ENCODE measurements at places on chromosomes 1 and 21. TPM values are rescaled to one million over a fixed set of nuclear protein-coding genes. Genes with fewer than 3 reads are reported as not detected.

- H3K27me3 ChIP-seq = peaks cover 3% of the 10 kb centered on the region
- H3K4me1 ChIP-seq = peaks cover 9% of the 10 kb centered on the region
- no peaks in the 10 kb centered on the region for H3K36me3 ChIP-seq
- no peak overlapping the region for H3K27ac ChIP-seq
- no peak for DNase-seq
Measured at GRCh38 chr1:199242147-199242546, 603.3 kb downstream of the PTPRC start.

DNA sequence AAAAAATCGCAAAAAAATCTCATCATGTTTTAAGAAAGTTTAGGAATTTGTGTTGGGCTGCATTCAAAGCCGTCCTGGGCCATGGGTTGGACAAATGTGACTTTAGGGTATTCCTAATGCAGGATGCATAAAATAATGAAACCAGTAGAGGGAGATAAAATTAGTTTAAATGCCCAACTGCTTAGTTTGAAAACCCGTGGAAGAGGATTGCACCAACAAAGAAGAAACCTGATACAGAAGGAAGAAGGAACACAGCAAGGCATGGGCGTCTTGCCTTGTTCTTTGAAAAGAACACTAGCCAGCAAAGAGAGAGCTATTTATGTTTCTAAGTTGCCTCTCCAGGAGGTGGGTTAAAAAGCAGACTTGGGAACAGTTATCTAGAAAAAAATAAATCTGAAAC is 37.9 kb downstream of the WDR3 start:
- DNase-seq = no peak
- H3K27ac ChIP-seq = no peak overlapping the region
- no peaks in the 10 kb centered on the region for H3K36me3 ChIP-seq
- H3K4me1 ChIP-seq = no peaks in the 10 kb centered on the region
- H3K27me3 ChIP-seq = no peaks in the 10 kb centered on the region

GRCh38 chr1:179599623-179600249 is 8.1 kb downstream of the TDRD5 start:
- H3K27me3 ChIP-seq = peaks cover 13% of the 10 kb centered on the region
- DNase-seq = no peak
- H3K36me3 ChIP-seq = no peaks in the 10 kb centered on the region

SPRR4 gene
- not detected for total RNA-seq

SLC25A34 gene
- 1.9 TPM for total RNA-seq

- H3K27ac ChIP-seq = no peak overlapping the region
- no peak overlapping the region for H3K4me3 ChIP-seq
Measured at GRCh38 chr1:13818926-13819325, 118.9 kb downstream of the PRDM2 start.

DNA sequence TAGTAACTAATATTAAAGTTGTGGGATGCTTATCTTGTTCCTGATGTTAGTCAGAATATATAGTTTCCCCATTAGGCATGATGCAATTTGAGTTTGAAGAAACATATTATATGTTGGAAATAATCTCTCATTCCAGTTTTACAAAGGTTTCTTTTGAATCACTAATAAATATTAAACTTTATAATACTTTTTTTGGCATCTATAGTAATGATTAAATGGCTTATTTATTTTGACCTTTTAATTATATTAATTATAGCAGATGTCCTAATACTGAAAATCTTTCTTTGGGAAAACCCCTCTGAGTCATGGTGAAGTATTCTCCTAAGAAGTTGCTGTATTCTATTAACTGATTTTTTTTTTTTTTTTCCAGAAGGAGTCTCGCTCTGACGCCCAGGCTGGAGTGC is 28.5 kb upstream of the PTGS2 start:
- H3K4me1 ChIP-seq = no peaks in the 10 kb centered on the region
- H3K27ac ChIP-seq = no peak overlapping the region
- H3K36me3 ChIP-seq = no peaks in the 10 kb centered on the region
- peaks cover 2% of the 10 kb centered on the region for H3K27me3 ChIP-seq
- DNase-seq = no peak
- no peak overlapping the region for H3K4me3 ChIP-seq

DNA sequence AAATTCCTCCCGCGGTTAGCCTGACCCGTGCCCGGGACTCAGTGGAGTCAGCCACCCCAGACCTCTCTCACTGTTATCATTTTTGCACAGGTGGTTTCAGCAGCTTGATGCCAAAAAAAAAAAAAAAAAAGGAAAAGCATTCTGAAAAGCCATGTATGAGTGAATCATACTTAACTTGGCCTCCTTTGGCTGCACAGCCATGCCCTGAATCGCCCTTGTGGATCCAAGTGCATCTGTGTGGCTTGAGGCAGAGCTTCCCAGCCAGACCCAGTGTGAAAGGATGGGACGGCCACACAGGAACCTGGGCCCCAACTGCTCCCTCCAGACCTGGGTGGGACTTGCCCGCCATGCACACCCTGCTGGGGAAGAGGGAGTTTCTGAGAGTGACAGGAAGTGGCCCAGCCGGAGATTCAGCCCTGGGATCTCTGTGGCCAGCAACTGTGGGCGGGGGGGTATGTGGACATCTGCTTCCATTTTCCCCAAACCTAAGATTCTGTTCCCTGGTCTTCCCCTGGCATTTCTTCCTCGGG is 8.6 kb downstream of the YBEY start:
- peaks cover 32% of the 10 kb centered on the region for H3K36me3 ChIP-seq
- H3K4me3 ChIP-seq = no peak overlapping the region
- peaks cover 36% of the 10 kb centered on the region for H3K4me1 ChIP-seq
- H3K27me3 ChIP-seq = no peaks in the 10 kb centered on the region
- no peak for DNase-seq

MXRA8 gene
- total RNA-seq = 0.23 TPM

DNA sequence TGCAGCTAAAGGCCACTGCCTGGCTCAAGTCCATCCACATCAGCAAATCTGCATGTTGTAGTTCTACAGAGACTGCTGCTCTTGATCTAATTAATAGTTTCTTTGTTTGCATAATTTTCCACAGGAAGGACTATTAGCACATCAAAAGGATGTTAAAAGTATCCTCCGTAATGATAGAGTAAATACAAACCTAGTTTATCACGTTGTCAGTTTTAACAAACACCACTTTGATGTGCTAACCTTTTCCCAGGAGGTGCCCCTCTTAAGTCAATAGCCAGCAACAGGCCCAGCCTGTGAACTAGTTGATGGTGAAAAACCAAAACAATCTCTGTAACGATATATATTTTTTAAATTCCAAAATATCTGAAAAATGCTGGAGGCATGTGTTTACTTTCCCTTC is 64.2 kb upstream of the SLC22A15 start:
- H3K27me3 ChIP-seq = peaks cover 2% of the 10 kb centered on the region
- H3K27ac ChIP-seq = no peak overlapping the region
- no peaks in the 10 kb centered on the region for H3K36me3 ChIP-seq
- DNase-seq = no peak
- H3K4me1 ChIP-seq = no peaks in the 10 kb centered on the region

CLDN8 gene
- total RNA-seq = not detected

GRCh38 chr1:33443080-33443704 is 12.3 kb upstream of the PHC2 start:
- H3K27ac ChIP-seq = no peak overlapping the region
- H3K4me1 ChIP-seq = peaks cover 40% of the 10 kb centered on the region
- DNase-seq = no peak
- no peaks in the 10 kb centered on the region for H3K36me3 ChIP-seq

DNA sequence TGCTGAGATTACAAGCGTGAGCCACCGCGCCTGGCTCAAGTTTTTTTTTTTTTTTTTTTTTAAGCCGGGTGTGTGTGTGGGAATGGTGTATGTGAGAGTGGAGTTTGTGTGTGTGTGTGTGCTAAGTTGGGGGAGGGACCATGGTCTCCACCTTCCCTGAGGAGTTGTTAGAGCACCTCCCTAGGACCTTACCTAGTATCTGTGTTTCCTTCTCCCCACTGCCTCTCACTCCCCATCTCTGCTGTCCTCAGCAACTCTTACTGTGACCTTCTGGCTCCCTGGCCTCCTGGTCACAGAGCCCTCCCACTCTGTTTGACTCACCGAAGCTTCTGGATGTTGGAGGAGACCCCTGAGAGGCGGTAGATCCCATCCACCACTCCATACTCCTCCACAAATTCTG is 10.4 kb downstream of the ARHGAP30 start:
- no peak overlapping the region for H3K27ac ChIP-seq
- H3K27me3 ChIP-seq = no peaks in the 10 kb centered on the region
- no peak for DNase-seq
- H3K4me1 ChIP-seq = peaks cover 54% of the 10 kb centered on the region
- no peak overlapping the region for H3K4me3 ChIP-seq

ZNF683 gene
- not detected for total RNA-seq

DNA sequence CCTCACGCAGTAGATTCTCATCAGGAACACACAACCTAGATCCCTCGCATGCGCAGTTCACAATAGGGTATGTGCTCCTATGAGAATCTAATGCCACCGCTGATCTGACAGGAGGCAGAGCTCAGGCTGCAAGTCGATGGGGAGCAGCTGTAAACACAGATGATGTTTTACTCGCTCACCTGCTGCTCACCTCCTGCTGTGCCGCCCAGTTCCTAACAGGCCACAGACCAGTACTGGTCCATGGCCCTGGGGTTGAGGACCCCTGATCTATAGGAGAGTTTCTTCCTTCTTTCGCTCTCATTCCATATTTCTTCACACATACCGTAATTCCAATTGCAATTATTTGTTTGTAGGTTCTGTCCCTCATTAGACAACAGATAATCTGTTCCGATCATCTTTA is 103.4 kb downstream of the CLEC20A start:
- no peak overlapping the region for H3K27ac ChIP-seq
- H3K4me3 ChIP-seq = no peak overlapping the region
- DNase-seq = no peak
- H3K4me1 ChIP-seq = no peaks in the 10 kb centered on the region

ALX3 gene
- not detected for total RNA-seq

NBPF14 gene
- total RNA-seq = 23.6 TPM

FCRL6 gene
- not detected for total RNA-seq

DNA sequence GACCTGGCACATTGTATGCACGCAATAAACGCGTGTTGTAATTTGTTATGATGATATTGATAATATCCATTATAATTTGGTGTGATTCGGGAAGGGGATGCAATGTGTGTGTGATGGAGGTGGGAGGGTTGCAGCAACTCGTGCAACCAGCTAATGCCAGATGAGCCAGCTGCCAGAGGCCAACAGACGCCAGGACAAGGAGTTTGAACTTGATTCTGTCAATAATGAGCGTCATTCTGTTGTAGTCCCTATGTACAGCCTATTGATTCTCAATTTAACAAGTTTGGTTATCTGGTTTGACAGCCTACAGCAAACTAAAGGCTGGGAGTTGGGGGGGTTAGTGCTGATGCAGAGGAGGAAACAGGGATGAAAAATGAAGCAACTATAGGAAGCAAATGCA is 35.5 kb downstream of the TIAM1 start:
- H3K36me3 ChIP-seq = peaks cover 20% of the 10 kb centered on the region
- no peaks in the 10 kb centered on the region for H3K27me3 ChIP-seq
- no peaks in the 10 kb centered on the region for H3K4me1 ChIP-seq
- no peak for DNase-seq
- no peak overlapping the region for H3K4me3 ChIP-seq

GUCA2A gene
- total RNA-seq = not detected

DNA sequence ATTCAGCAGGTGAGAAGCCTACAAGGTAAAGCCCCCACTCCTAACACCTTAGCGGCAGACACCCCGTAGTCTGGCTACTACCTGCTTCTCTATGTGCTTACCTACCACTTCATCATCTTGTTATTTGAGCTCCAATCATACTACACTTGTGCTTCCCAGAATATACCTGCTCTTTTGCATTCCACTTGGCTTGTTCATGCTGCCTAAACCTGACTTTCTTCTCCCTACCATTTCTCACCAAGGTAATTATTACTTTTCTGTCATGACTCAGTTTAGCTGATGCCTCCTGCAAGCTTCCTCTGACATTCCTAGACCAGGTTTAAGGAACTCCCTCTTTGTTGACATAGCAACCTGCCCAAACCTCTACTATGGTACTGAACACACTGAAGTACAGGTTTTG is 495.6 kb upstream of the C1orf87 start:
- H3K4me3 ChIP-seq = no peak overlapping the region
- no peak for DNase-seq
- H3K27me3 ChIP-seq = no peaks in the 10 kb centered on the region
- H3K36me3 ChIP-seq = no peaks in the 10 kb centered on the region

C8A gene
- not detected for total RNA-seq

- H3K27me3 ChIP-seq = no peaks in the 10 kb centered on the region
- H3K4me1 ChIP-seq = peaks cover 25% of the 10 kb centered on the region
- H3K36me3 ChIP-seq = peaks cover 13% of the 10 kb centered on the region
- H3K4me3 ChIP-seq = no peak overlapping the region
Measured at GRCh38 chr21:31279986-31280385, 64.1 kb downstream of the TIAM1 start.

DNA sequence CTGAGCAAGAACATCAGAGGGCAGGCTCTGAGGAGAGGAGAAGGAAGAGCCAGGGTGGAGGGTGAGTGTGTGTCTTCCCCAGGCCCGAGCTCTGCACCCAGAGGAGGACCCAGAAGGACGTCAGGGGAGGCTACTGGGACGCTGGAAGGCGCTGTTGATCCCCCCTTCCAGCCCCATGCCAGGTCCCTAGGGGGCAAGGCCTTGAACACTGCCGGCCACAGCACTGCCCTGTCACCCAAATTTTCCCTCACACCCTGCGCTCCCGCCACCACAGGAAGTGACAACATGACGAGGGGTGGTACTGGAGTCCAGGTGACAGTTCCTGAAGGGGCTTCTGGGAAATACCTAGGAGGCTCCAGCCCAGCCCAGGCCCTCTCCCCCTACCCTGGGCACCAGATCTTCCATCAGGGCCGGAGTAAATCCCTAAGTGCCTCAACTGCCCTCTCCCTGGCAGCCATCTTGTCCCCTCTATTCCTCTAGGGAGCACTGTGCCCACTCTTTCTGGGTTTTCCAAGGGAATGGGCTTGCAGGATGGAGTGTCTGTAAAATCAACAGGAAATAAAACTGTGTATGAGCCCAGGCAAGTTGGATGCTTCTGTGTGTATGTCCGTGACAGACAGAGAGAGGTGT is 17.1 kb downstream of the BCAN start:
- H3K36me3 ChIP-seq = peaks cover 3% of the 10 kb centered on the region
- DNase-seq = no peak
- H3K27ac ChIP-seq = peak overlapping the region; percentile 86
- peaks cover 65% of the 10 kb centered on the region for H3K4me1 ChIP-seq

PTPRF gene
- 2.4 TPM for total RNA-seq

DNA sequence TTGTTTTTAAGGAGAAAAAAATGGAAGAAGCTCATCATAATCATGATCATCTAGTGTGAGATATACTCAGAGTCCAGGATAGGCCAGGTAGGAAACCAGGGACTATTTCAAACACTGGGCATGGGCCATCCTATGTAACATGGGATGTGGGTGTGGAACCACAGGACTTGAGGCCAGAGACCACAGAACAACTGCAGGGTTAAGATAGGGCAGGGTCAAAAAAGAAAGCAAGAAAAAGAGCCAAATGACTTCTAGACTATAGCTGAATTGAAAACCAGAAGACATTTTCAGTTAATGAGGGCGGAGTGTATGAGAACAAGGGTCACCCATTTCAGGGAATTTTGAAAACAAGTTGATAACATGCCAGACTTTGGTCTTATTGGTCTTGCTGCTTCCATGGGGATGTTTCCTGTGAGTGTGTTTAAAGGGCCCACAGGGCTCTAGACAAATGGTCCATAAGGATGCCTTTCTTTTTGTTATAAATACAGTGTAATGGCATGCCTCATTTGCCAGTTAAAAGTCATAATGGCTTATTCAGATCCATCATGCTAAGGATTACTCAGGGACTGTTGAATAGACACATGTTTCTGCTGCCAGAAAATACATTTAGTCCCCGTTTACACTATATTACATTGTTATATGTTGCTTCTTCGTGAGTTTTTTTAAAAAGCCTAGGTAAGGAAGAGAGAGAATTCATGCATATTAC is 182.0 kb upstream of the C21orf91 start:
- no peak overlapping the region for H3K4me3 ChIP-seq
- no peaks in the 10 kb centered on the region for H3K27me3 ChIP-seq
- H3K36me3 ChIP-seq = no peaks in the 10 kb centered on the region
- no peak for DNase-seq

- peaks cover 41% of the 10 kb centered on the region for H3K36me3 ChIP-seq
- no peaks in the 10 kb centered on the region for H3K4me1 ChIP-seq
- no peak overlapping the region for H3K4me3 ChIP-seq
- no peak for DNase-seq
Measured at GRCh38 chr1:27821761-27822315, 8.7 kb upstream of the PPP1R8 start.

Data from activated CD4-positive, alpha-beta memory T cell treated with anti-CD3 and anti-CD28 coated beads, Interleukin-2, amount 10 ng/mL, durations not matched to agents 7 days and 5 days (primary cell).